CD4-positive, alpha-beta T cell (primary cell): ENCODE measurements at places on chromosomes 13 and 19.

DNA sequence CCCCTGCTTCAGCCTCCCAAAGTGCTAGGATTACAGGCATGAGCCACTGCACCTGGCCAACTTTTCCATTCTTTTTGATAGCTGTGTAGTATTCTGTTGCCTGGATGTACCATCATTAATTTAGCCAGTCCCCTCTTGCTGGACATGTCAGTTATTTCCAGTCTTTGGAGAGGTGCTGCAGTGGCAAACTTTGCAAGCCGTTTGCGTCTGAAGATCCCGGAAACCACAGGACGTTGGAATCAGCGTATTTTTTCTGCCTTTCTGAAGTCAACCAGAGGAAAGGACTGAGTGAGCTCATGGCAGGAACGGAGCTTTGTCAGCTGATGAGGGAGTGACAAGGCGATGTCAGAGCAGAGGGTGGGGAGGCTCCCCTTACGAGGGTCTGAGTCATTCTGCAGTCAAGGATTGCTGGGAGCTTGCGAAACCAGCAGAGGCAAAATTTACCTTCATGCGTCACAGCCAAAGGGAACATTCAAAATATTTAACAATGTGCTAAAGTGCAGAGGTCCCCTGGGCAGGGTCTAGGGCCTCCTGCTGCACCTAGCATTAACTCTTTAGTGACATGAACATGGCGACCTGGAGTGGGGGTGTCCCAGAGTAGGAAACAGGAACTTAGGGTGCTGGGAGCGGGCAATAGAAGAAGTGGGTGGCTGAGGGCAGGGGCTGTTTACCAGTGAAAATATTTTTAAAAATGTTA lies 5.6 kb downstream of the C5AR1 start:
- peak; percentile 19 for DNase-seq

DNA sequence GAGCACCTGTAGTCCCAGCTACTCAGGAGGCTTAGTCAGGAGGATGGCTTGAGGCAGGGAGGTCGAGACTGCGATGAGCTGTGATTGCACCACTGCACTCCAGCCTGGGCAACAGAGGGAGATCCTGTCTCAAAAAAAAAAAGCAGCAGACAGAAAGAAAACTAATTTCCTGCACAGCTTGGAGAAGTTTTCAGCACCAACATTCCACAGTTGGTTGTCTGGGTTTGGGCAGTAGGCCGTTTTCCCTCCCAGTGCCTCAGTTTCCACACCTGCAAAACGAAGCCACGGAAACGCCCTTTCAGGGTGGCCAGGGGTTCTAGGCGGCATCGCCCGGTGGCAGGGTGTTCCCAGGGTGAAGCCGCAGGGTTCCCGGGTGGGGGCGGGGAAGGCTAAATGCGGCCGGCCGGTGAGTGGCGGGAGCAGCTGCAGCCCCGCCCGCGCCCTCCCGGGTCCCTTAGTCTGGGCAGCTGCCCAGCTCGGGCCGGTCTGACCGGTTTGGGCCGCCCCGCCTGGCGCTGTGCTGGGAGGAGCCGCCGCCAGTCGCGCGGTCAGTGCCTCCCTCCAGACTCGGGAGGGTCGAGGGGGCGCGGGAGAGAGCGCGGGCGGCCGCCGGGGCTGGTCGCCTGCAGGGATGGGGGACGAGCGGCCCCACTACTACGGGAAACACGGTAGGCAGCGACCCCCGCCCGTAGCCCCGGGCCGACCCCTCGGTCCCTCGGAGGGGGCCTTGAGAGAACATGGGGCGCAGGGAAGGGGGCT lies at the start of gene SLC44A2:
TSS of gene SLC44A2 (plus strand) at position 551 of the 759 bp plus-strand sequence. CDS start at position 632, 81 bp downstream.
- no peak for DNase-seq

DNA sequence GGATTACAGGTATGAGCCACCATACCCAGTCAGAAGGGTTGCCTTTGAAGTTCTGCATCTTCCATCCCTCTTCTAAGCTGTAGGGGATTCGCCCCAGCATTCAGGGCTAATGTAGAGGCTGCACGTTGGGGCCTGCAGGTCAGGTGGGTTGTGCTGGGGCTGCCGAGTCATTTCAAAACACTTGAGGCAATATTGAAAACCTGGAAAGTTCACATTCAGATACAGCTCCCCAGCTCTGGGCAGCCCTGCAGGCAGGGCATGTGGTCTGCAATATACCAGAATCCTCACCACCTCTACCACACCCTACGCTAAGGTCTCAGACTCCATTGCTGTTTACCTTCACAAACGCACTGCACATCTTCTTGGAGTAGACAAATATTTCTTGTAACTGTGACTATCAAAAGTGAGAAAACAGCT lies 24.6 kb downstream of the CCNE1 start:
- no peak for DNase-seq

- no peak for DNase-seq
These were observed 1.0 kb upstream of the BCAM start for GRCh38 chr19:44807652-44808462.

DNA sequence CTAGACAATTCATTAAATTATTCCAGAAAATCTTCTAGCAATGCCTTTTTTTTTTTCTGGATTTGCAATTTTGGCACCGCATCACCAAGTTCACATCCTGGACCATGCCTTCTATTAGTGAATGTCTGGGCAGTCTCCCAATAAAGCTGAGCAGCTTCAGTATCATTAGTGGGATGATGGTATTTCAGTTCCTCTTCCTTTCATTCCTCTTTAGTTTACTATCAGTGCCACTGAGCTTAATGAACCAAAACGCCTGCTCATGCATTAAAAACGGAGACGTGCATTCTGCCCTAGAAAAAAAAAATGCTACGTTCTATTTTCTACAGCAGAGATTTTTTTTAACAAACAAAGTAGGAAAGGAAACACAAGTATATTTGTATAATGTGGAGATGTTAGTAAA lies 343.0 kb downstream of the PCDH9 start:
- DNase-seq: no peak

DNA sequence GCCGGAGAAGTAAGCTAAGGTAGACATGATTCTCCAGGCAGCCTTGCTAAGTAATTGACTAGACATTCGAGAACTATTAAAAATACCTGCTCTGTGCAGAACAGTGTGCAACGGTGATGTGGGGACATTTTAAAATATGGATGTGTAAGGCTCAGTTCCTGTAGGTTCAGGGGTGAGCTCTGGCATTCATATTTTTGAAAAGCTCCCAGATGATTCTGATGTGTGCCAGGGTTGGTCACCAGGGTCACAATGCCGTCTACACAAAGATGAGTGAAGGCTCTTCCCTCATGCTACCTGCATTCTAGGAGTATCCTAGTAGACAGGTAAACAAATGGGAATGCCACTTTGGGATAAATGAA lies 702 bp upstream of the EPSTI1 start:
- peak; percentile 26 for DNase-seq

GRCh38 chr13:51771418-51772104 lies 32.4 kb downstream of the DHRS12 start:
- no peak for DNase-seq

DNA sequence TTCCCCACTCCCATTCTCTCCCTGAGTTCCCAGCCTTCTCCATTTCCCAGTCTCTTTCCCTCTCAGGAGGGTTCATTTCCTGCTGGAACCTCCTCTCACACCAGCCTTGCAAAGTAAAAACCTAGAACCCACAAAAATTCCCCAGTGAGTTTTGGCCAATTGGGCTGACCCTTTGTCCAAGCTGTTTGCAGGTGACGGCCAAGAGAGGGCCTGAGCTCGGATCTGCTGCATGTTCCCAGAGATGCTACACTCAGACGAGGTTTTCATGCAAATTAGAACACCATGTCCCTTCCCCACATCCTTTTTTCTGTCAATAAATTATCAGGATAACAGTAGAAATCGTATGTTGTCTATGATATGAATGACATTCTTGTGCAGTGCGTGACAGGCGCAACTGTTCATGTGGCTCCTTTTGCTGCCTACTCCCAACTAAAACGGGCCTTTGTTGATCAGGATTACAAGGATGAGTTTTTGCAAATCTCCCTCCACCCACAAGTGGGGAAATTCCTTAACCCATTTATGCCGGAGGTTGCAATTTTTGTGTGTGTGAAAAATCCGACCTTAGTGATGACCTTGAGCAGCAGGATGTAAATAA lies 149.5 kb downstream of the CACNA1A start:
- DNase-seq: no peak

- DNase-seq: no peak
These were observed 5.9 kb downstream of the PRR36 start for GRCh38 chr19:7868326-7868670.

DNA sequence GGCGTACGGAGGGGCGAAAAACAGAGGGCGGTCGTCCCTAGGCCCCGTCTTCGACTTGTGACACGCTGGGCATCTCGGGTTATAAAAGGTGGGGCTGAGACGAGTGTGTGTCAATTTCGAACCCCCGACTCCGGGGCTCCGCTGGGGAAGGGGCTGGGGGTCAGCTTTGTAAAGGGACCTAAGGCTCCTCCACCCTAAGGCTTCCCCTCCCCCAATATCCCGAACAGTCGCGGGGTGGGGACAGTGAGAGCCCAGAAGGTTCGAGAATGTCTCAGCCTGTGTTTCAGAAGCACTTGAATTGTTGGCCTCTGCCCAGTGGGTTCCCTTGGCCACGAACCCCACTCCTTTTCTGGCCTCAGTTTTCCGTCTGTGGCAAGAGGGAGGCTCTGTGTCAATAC lies 450 bp downstream of the SELENOW start:
- DNase-seq: no peak

DNA sequence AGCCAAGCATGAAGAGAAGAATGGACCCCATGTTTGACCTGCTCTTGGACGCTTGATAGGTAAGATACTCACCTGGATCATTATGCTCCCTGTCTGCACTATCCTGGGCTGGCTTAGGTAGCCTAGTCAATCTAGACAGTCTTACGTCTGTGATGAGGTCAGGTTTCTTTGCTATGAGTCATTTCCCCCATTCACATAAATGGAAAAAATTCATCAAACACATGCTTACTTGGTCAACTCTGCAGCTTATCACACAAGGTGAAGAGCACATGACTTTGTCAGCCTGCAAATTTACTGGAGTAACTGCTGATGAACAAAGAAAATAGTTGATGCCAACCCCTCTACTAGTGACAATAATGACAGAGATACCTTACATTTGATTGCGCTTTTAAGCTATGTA lies 170.0 kb downstream of the NUFIP1 start:
- no peak for DNase-seq

- no peak for DNase-seq
These were observed 11.9 kb downstream of the CILP2 start for GRCh38 chr19:19549804-19550464.

- no peak for DNase-seq
These were observed 108.2 kb downstream of the GNG7 start for GRCh38 chr19:2594319-2594718.

DNA sequence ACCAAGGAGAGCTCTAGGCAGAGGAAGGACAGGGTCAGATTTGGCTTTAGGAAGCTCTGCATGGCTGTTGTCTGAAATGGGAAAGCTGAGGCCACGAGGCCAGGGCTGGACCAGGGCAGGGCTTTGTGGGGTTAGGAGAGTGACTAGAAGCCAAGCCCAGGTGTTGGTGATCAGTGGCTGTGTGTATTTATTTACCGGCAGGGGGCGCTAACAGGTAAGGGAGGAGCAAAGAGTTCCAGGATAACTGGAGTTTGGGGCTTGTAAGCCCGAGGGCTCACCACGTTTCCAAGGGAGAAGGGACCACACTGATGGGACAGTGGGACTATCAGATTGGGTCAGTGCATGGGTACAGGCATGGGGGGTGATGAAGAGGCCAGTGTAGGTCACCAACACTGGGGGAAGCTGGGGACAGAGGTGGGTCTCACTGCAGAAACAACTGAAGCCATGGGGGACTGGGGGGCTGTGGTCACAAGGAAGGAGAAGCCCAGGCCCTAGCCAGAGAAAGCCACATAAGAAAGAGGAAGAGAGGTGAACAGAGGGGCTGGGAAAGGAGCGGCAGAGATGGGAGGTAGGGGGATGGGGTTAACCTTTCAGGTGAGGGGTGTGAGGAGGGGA lies 3.9 kb downstream of the TMEM147 start:
- DNase-seq: peak; percentile 82

GRCh38 chr19:49672131-49672919 lies 4.7 kb upstream of the PRMT1 start:
- DNase-seq: peak; percentile 83

- DNase-seq: no peak
These were observed 471.0 kb downstream of the OLFM4 start for GRCh38 chr13:53499576-53500133.

GRCh38 chr19:50548191-50549058 lies 19.8 kb downstream of the LRRC4B start:
- DNase-seq: no peak

DNA sequence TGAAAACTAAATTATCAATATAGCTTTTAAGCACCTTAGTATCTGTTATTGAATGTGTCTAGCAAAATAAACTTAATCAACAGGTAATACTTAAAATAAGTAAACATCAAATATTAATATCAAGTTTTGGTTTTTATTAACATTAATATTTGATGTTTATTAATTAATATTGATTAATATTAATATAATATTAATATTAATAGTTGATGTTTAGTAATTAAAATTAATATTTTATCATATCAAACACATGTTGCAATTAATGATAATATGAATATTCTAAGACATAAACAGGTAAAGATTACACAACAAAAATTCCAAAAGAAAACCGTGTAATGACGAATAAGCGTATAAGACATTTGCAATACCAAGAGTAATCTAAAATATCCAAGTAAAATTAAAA lies 222.8 kb upstream of the PRR20A start:
- no peak for DNase-seq

DNA sequence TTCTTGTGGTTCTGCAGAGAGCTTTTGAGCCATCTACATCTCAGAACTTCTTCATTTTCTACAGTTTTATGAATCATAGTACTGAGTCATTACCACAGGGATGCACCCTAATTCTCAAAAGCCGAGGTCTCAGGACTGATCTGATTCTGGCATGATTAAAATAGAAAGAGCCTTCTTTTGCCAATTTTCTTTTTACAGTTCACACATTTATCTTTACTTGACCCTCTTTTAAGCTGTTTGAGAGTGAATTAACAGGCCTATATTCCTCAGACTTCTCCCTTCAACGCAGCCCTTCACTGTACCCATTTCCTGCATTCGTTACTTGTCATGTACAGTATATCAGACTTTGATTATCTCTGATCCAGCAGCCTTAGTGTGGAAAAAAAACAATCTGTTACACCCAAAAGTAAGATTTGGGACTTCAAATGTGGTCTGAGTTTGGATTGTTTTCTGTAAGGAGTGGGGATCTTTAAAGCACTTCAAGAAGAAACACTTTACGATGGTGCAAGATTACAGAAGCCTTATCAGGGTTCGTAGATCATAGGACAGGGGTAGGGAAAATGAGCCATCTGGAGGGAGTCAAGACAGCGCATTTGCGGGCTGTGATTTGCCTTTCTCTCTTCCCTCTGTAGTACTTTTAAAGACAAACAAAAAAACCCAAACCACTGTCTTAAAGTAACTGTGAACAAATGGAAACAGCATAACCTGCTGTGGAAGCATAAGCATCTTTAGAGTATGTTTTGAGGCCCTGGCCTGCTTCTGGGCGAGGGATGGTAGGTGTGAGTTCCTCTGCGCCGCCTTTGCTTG lies 15.3 kb upstream of the GPR183 start:
- peak; percentile 26 for DNase-seq

- peak; percentile 58 for DNase-seq
These were observed at the start of gene ADAMTSL5 for GRCh38 chr19:1512671-1513498. TSS of gene ADAMTSL5 (minus strand) at chr19:1513019. CDS start at chr19:1510943, 2,076 bp downstream.

DNA sequence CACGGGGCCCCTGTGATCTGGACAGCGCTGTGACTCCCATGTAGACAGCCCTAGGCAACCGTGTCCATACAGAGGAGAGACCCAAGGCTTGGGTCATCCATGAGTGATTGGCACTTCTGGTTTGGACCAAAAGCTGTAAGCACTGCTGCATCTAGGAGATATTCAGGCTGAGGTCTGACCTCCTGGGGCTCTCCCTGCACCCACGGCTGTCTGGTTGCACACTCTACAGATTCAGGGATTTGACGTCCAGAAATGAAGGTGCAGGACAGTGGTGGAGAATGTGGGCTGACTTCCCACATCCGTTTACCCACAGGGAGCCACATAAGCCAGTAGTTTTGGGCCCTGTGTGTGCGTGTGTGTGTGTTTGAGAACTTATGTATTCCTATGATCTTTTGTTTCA lies 76.2 kb upstream of the ARHGEF7 start:
- DNase-seq: no peak
